Mesenchymal stem cell (in vitro differentiated cells and primary cell): ENCODE measurements at places on chromosomes 7 and 10.
A peak's percentile ranks its signal among the peaks of the same experiment; 100 is the strongest.

DNA sequence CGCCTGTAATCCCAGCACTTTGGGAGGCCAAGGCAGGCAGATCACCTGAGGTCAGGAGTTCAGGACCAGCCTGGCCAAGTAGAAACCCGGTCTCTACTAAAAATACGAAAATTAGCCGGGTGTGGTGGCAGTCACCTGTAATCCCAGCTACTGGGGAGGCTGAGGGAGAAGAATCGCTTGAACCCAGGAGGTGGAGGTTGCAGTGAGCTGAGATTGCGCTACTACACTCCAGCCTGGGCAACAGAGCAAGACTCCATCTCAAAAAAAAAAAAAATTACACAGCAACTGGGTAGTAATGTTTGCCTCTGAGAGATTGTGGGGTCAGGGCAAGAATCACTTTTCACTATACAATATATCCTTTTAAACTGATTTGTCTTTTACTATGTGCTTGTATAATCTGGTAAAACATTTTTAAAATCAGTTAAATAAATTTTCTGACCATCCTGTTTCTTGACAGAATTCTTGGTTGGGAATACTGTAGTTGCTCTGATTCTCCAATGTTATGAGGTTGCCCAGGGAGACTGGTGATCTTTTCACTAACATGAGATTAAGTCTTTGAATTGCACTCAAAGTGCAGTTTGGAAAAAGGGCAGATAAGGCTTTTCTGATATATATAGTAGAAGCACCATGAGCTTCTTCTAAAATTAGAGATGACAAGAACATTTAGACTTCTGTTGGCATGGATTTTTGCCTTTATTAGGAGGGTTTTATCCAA, 1.5 kb downstream of the ENTPD7 start:
- no peak overlapping the region for H3K4me3 ChIP-seq
- H3K27ac ChIP-seq = peak overlapping the region; percentile 77
- peaks cover 9% of the 10 kb centered on the region for H3K4me1 ChIP-seq

DNA sequence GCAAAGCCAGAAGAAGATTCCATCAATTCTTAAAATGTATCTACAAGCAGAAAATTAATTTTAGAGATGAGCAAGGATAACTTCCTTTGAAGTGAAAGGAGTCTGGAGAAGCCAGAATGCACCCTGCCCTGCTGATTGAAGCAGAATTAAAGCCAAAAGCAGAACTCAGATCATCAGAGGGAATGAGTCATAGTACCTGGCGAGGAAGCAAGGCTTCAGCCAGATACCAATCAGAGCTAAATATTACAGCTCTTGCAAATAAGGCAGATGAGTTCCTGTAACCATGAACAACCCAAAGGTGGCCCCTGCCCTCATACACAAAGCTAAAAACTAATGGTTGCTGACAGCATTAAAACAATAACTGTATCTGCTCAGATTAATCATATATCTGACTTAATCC, 10.4 kb downstream of the HTR7 start:
- H3K27me3 ChIP-seq = no peaks in the 10 kb centered on the region
- H3K27ac ChIP-seq = no peak overlapping the region
- no peaks in the 10 kb centered on the region for H3K36me3 ChIP-seq
- H3K4me3 ChIP-seq = no peak overlapping the region
- no peak for DNase-seq

DNA sequence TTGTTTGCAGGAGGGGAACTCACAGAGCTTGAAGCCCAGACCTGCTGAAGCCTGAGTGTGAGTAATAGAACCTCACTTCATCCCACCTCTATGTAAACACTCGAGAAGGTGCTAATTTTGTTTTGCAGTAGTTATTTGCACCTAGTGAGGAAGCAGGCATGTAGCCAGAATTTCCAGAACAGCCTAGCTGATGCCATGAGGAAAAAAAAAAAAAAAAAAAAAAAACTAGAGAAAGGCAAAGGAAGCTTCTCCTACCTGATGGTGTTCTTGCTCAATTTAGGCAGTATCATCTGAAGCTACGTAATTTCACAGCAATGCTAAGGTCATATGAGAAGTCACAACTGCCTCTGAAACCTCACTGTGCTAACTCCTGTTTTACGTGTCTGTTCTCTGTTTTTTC, 13.6 kb upstream of the GPR37 start:
- H3K4me1 ChIP-seq = peaks cover 6% of the 10 kb centered on the region
- H3K36me3 ChIP-seq = no peaks in the 10 kb centered on the region
- H3K27ac ChIP-seq = no peak overlapping the region
- H3K27me3 ChIP-seq = no peaks in the 10 kb centered on the region
- no peak for DNase-seq

DNA sequence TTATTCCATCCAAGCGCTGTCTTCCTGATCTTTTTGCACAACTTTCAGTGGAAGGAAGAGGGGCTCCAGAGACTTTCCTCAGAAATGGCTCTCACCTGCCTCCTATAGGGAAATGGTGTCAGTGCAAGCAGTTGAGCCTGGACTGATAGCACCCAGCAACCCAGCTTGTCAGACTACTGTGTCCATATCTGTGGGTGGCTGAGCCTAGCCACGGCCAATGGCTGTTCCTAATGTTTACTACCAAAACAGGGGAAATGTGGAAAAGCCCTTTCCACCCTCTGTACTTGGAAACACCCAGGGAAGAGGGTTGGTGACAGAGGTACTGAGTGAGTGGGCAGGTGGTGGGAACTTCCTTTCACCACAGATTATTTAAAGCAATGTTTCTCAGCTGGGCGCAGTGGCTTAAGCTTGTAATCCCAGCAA, 4.3 kb upstream of the YKT6 start:
- H3K4me1 ChIP-seq = peaks cover 10% of the 10 kb centered on the region
- DNase-seq = peak; percentile 69
- H3K36me3 ChIP-seq = no peaks in the 10 kb centered on the region
- no peak overlapping the region for H3K4me3 ChIP-seq
- no peak overlapping the region for H3K27ac ChIP-seq

DNA sequence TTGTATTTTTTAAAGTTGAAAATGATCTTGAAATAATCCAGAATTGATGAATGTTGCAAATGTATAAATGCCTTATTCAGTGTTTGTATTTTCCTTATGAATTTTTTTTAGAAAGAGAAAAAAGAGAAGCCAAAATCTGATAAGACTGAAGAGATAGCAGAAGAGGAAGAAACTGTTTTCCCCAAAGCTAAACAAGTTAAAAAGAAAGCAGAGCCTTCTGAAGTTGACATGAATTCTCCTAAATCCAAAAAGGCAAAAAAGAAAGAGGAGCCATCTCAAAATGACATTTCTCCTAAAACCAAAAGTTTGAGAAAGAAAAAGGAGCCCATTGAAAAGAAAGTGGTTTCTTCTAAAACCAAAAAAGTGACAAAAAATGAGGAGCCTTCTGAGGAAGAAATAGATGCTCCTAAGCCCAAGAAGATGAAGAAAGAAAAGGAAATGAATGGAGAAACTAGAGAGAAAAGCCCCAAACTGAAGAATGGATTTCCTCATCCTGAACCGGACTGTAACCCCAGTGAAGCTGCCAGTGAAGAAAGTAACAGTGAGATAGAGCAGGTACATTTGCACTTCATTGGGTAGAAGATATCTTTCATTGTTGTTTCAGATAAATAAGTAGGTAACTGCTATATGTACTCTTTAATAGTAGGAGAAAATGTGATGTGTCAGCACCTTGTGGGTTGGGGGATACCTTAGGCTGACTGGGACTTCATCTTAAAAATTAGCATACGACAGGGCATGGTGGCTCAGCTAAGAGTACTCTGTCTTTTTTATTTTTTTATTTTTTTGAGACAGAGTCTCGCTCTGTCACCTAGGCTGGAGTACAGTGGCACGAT, 3.9 kb downstream of the DDX21 start:
- H3K4me3 ChIP-seq = no peak overlapping the region
- H3K4me1 ChIP-seq = peaks cover 2% of the 10 kb centered on the region
- DNase-seq = no peak

DNA sequence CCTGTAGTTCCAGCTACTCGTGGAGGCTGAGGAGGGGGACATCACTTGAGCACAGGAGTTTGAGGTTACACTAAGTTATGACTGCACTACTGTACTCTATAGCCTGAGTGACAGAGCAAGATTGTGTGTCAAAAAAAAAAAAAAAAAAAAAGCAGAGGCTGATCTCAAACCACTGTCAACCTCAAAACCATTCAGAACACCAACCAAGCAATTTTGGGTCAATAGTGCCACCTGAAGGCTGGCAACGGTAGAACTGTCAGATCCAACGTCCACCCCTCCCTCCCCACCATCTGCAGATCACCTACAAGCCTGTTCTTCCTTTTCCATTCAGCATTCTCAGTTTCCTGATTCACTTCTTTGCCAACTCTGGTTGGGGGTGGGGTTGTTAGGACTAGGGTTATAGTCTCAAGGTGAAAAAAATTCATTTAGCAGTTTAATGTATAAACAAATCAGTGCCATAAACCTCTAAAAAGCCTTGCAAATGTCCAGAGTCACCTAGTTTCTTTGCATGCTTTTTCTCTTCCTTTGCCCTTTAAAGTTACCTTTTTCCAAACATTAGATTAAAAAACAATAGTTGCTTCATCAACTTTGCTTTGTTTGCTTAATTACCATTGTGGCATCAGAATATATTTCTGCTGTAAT, 2.6 kb downstream of the MRPS33 start:
- no peaks in the 10 kb centered on the region for H3K4me1 ChIP-seq
- H3K4me3 ChIP-seq = no peak overlapping the region
- no peak overlapping the region for H3K27ac ChIP-seq
- DNase-seq = peak; percentile 77

GRCh38 chr10:43461950-43462349, 25.0 kb downstream of the ZNF487 start:
- peak overlapping the region; percentile 63 for H3K4me3 ChIP-seq
- DNase-seq = peak; percentile 84
- H3K27me3 ChIP-seq = no peaks in the 10 kb centered on the region
- no peaks in the 10 kb centered on the region for H3K4me1 ChIP-seq
- no peaks in the 10 kb centered on the region for H3K36me3 ChIP-seq

DNA sequence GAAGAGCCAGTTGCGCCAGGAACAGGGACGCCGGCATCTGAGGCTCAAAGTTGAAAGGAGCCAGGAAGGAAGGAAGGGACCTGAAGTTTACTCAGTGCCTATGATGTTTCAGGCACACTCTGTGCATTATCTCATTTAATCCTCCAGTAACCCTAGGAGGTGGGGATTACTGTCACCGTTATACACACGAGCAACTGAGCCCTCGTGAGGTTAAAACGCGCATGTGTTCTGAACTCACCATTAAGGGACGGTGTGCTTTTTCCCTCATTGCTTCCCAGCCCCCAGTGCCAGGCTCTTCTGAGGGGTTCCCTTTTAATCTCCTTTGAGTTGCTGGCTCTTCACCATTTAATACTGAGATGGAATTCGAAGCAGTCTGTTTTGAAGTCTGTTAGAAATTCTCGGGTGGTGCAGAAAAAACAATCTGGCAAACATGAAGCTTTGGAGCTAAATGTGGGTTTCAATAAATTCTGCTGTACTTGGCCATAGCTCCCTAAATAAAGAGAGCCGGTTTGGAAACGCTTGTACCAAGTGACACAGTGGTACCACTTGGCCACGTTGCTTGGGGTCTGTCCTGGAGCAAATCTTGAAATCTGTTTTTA, 102.2 kb downstream of the TAX1BP1 start:
- no peak overlapping the region for H3K4me3 ChIP-seq
- H3K27me3 ChIP-seq = no peaks in the 10 kb centered on the region
- peaks cover 1% of the 10 kb centered on the region for H3K4me1 ChIP-seq
- H3K27ac ChIP-seq = no peak overlapping the region
- H3K36me3 ChIP-seq = peaks cover 25% of the 10 kb centered on the region
- DNase-seq = no peak

DNA sequence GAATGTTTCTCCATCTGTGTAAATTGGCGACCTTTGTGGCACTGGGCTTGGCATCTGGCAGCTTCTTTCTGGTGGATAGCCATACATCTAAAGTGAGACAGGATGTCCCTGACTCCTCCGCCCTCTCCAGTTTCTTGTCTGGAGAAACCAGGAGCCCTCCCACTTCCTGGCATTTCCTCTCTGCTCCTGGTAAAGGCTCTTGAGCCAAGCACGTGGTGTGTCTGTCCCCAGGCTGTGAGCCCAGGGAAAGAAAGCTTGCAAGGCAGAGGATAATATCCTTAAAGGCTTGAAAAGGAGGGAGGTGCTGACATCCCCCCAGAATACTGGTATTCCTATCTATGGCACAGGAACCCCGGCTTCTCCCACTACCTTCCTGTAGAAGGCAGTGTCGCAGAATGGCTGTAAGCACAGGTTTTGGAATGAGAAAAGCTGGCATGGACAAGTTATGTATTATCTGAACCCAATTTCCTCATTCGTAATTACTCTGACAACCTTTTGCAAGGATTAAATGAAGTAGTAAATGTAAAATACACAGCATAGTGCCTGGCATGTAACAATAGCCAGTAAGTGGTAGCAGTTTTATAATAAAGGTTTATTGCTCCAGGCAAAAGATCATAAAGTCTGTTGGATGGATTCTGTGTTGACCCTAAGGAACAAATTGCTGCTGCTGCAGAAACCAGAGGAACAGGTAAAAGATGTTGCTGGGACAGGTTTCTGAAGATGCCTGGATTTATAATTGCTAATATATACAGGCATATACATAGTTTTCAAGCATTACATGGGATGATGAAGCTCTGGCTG, 11.8 kb upstream of the ACSL5 start:
- H3K4me3 ChIP-seq = no peak overlapping the region
- H3K27ac ChIP-seq = no peak overlapping the region

DNA sequence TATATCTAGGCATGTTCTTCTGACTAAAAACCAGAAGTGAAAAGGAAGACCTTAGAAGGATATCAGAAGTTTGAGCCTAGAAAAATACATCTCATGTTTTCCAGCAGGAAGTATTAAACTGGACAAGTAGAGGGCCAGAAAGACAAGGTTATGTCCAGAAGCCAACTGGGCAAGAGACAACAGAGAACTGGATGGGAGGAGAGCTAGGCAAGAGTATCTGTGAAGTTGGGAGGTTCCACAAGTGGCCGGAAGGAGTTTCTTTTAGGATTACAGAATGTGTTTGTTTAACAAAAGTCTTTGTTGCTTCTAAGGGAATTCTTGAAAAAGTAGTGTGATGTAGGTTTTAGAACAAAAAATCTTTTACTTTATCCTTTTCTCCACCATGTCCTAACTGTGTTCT, 86.4 kb downstream of the CYP26A1 start:
- no peaks in the 10 kb centered on the region for H3K36me3 ChIP-seq
- no peak for DNase-seq
- H3K4me1 ChIP-seq = no peaks in the 10 kb centered on the region
- no peaks in the 10 kb centered on the region for H3K27me3 ChIP-seq

GRCh38 chr7:50212016-50212325, 92.5 kb upstream of the IKZF1 start:
- no peaks in the 10 kb centered on the region for H3K36me3 ChIP-seq
- H3K27ac ChIP-seq = no peak overlapping the region
- DNase-seq = no peak
- H3K27me3 ChIP-seq = peaks cover 14% of the 10 kb centered on the region
- H3K4me3 ChIP-seq = no peak overlapping the region

GRCh38 chr7:33934391-33934790, 29.1 kb downstream of the BMPER start:
- no peak overlapping the region for H3K27ac ChIP-seq
- peaks cover 53% of the 10 kb centered on the region for H3K36me3 ChIP-seq
- DNase-seq = no peak
- peaks cover 3% of the 10 kb centered on the region for H3K27me3 ChIP-seq
- H3K4me1 ChIP-seq = peaks cover 5% of the 10 kb centered on the region
